ENCODE measurements at places on chromosomes 4 and X.

DNA sequence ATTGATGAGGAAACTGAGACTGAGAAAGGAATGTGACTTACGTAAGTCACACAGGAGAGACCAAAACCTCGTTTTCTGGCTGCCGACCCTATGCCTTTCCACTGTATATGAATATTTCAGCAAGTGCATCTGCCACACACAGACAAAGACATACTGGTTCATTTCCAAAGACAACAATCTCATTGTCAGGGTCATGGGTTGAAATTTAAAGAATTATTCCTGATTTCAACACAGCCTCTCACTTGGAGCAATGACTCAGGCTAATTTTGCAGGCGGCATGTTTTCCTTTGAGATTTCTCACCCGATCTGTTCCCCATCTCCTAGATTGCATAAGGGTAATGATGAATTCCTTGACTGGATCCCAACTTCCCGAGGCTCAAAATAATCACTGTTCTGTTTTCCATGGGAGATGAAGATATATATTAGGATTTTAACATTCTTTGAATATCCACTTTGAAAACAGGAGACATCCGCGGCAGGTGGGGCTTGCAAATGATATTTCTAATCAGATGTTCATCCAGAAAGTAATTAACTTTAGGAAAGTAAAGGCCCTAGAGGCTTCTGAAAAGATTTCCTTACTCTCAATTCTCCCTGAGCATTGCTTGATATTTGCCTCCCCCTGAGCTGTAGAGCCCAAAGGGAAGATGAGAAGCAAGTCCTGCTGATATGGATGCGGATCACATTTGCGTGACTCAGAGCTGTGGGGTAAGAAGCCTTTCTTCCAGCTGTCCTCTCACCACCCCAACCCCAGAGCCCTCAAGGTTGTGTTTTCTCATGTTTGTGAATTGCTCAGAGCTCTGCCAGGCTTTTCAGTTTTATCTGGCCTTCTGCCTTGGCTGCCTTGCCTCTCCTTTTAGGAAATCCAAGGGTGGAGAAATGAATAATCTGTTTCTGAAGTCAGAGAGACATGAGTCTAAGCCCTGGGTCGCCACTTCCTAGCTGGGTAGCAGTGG is 361.1 kb upstream of the BOD1L1 start:
- DNase-seq = no peak

DNA sequence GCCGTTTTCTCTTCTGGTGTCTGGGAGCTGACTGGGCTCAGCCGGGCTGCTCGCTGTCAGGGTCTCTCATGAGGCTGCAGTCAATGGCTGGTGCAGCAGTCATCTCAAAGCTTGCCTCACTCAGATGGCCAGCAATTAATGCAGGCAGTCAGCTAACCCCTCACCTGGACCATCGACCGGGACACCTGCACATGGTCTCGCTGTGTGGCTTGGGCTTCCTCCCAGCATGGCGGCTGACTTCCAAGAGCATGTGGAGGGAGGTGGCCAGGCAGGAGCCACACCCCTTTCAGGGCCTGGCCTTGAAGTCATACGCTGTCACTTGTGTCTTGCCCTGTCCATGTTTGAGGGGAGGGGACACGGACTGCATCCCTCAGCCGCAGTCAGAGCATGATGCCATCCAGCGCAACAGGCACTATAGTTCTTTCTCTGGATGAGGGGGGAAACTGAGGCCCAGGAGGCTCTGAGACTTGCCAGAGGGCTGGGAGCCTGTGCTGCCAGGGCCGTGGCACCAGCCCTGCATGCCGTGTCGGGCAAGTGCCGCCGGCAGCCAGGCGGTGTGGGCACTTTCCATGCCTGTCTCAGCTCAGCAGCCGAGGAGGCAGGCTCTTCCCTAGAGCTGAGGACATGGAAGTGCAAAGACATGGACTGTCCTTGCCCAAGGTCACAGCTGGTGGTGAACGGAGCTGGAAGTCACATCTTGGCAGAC is 201.8 kb downstream of the AFAP1 start:
- no peak for DNase-seq

DNA sequence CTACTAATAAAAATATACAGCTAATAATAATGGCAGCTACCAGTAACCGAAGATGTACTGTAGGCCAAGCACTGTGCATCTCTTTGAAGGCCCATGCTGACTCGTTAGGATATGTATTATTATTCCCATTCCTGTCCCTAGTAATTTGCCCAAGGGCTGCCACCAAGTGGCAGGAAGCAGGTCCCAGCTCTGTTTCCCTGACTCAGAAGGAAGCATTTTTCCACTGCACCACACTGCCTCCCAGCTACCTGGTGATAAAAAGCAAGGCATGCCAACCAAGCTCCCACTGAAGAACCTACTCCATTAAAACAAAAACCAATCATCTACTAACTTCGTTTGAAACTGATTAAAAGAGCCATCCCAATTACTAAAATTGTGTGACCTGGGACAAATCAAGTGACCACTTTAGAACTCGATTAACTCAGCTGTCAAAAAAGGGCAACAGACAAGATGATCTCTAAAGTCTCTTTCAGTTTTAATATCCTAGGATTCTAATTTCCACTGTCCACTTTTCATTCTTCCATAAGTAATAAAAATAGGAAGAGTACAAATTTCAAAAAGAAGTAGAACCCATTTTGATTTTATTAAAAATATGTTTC is 24.3 kb upstream of the PGM2 start:
- DNase-seq = no peak

GRCh38 chr4:43898836-43899235 is 549.8 kb downstream of the KCTD8 start:
- no peak for DNase-seq

- no peak for DNase-seq
Measured at GRCh38 chrX:45850775-45851433, 650.2 kb upstream of the DIPK2B start.
